ENCODE measurements at places on chromosomes 1 and 21.

- DNase-seq = no peak
These were observed 108.7 kb upstream of the KCNJ15 start for GRCh38 chr21:38148046-38148445.

DNA sequence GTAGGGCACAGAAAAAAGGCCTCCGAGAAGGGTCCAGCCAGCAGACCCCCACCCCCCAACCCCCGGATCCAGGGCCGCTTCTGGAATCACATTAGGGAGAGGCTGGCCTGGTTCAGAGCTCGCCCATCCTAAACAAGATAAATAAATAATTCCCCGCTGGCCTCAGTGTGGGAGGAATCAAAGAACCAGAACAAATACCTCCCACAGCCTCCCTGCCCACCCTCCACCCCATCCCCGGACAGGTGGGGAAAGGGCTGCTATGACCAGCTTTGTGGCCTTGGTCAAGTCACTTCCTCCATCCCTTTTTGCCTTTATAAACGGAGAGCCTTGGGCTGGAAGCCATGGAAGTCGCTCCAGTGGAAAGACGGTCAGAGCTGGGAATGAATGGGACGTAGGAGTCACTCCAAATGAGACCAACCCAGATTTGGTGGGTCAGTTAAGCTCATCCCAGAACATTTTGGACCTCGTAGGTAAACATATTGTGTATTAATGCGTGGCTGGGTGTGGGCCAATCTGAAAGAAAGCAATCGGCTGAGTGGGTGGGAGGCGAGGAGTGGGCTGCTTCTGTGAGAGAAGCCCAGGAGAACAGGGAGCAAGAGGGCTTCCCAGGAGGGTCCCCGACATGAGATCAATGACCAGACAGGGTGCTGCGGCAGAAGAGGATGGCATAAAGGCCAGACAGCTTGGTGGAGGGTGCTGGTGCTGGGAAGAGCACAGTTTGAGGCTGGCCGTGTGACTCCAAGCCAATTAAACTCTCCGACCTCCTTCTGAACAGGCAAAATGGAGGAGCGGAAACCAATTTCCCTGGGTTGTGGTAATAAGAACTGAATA lies 63.3 kb downstream of the MEF2D start:
- DNase-seq = no peak

DNA sequence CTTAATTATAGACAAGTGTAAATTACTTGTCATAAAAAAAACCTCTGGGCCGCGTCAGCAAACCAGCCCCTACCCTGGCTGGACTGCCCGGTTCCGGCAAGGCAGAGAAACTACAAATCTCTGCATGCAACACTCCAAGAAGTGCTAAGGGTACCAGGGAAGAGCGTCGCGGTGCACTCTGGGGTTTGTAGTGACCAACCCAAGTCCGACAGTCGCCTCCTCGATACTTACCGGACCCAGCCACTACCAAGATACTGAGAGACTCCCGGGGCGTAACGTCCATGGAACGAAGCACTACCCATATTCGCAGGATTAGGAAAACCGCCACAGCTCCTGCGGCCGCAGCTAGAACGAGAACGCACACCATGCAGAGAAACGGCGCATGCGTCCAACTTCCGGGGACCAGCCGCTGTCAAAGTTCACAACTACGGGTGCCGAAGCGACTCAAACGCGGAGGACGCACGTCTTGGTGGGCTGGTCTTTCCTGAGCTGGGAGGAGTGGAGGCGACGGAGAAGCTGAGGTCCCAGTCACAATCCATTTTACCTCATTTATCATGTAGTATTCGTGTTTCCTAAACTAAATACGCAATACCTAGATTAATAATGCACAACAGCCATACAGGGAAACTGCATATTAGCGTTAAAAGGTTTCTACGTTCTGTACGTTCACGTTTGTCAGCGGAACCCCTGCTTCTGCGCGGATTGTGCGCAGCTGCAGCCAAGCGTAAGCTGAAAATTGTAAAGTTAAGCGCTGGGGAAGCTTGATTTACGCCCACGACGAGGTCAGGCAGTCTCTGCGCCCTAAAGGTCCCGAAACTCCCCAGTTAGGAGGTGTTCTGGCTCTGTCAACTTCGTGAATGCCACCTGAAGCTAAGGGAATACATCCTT lies at the start of gene ALG14:
Gene ALG14 (minus strand): TSS at position 420 of the 888 bp plus-strand sequence. CDS start 53 bp downstream, at position 367.
- peak; percentile 97 for DNase-seq

- DNase-seq = no peak
These were observed 6.5 kb upstream of the NEGR1 start for GRCh38 chr1:72288886-72289285.

GRCh38 chr21:21971384-21971783 lies 973.2 kb downstream of the NCAM2 start:
- DNase-seq = no peak

- no peak for DNase-seq
These were observed 18.1 kb upstream of the PTPN14 start for GRCh38 chr1:214569357-214570004.

- no peak for DNase-seq
These were observed 230.3 kb downstream of the LTN1 start for GRCh38 chr21:28762357-28762735.

DNA sequence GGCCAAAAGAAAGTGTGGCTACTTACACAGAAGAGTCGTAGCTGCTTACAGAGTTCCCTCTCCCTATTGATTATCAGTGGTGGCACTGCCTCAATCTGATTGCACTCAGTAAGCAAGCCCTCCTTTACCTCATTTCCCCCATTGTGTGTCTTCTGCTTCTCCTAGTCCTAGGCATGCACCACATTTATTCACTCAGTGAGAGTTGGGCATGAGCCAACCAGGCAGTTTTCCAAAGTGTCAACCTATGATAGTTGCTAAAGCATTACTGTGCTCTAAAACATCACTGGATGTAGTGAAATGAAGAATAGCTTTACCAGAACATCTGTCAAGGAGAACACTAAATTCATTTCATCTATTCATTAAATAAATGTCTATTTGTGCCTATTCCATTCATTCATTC lies 19.3 kb downstream of the GJA5 start:
- DNase-seq = no peak

GRCh38 chr1:9724706-9725476 lies 73.4 kb downstream of the PIK3CD start:
- no peak for DNase-seq

DNA sequence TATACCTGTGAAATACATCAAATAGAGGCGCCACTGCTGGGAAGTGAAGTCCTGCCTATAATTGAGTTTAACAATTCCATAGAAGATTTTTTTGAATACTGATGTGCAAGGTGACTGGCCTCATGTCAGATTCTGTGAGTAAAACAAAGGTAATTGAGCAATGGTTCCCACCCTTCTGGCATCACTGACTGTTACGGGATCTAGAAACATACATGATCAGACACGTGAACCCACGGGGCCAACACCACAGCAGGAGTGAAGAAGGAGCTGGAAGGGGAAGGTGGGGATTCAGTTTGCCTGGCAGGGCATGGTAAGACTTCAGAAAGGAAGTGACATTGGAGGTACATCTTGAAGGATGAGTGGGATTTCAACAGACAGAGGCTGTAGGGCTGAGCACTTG lies 270.2 kb downstream of the DISC1 start:
- DNase-seq = no peak

- no peak for DNase-seq
These were observed 60.9 kb downstream of the SKI start for GRCh38 chr1:2288816-2289536.

- DNase-seq = no peak
These were observed 60.9 kb upstream of the S1PR1 start for GRCh38 chr1:101175886-101176285.

- no peak for DNase-seq
These were observed 10.0 kb downstream of the MKNK1 start for GRCh38 chr1:46594063-46594462.
